ENCODE measurements at places on chromosomes 7 and 10.
A peak's percentile ranks its signal among the peaks of the same experiment; 100 is the strongest.

- DNase-seq: no peak
These were observed 7.7 kb downstream of the DIP2C start for GRCh38 chr10:681670-682318.

DNA sequence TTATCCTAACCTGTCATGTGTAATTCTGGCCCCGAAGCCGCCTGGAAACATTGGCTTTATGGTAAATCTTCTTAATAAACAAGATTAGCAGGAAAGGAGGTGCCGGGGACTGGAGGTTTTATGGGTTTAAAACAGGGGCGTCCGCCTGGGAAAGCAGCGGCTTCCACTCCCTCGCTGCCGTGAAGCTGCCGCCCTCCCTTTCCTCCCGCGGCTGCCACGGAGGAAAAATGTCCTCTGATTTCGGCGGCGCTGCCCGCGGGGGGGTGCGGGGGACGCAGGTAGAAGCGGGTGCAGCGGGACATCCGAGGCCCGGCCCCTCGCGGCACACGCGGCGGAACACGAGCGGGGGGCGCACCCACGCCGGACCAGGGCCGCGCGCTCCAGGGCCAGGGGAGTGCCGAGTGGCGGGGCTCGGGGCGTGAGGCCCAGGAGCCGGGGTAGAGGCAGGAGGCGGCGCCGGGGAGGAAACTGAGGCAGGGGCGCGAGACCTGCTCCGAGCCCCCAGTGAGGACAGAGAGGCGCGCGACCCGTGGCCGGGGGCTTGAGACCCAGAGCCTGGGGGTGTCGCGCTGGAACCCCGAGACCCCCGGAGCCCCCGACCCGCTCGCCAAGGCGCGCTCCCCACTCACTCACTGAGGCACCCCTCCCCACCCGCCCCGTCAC, 993 bp downstream of the PTPRN2 start:
- DNase-seq: no peak

- DNase-seq: no peak
These were observed 106.2 kb downstream of the SNX10 start for GRCh38 chr7:26397796-26398426.

DNA sequence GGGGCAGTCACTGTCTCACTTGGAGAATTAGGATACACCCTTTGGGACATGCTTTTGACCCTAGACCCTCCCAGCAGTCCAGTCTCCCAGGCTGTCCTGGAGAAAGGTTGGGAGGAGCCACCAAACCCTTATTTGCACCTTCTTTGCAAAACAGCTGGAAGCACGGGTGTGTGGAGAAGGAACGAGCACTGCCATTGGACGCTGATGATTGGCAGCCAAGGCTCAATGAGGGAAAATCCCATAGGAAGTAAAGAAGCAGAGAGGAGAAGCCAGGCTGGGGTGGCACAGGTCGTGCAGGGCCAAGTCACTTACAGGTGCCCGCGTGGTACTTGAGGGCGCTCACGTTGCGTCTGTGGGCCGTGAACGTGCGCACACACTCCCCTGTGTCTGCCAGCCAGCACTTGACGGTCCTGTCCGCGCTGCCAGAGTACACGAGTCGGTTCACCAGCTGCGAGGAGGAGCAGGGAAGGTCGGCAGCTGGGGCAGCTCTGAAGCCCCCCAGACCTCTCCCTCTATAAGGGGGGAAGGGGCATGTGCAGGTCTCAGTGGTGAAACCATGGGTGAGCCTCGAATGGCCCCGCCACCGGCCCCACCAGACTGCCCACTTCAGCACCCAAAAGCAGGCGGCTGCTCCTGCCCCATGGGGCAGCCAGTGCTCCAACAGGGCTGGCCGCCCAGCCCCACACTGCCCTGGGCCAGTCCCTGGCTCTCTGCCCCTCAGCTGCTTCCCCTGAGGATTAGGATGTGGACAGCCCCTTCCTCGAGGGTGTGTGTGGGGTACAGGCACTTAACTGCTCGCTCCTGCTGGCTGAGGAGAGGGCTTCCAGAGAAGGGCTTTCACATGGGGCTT, 24.8 kb downstream of the WDR86 start:
- no peak for DNase-seq

DNA sequence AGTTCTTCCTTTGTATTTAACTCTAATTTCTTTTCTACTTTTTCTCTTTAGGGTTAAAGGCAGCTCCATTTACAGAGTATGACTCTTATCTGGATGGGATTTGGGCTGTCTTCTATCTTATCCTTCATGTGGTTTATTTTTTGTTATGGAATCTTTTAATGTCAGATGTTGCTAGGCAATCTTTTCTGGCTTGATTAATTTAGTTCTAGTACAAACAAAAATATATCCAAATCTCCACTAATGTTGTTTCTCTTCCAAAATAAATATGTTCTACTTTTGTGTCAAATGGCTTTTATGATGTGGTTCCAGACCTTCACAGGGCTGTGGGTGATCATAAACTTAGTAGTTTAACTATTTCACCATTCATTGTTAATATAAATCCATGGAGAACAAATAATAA, 246.9 kb downstream of the AHR start:
- DNase-seq: no peak

GRCh38 chr10:80412486-80412885, 4.1 kb downstream of the PRXL2A start:
- no peak for DNase-seq

GRCh38 chr10:55144001-55144400, 343.0 kb upstream of the PCDH15 start:
- DNase-seq: no peak

DNA sequence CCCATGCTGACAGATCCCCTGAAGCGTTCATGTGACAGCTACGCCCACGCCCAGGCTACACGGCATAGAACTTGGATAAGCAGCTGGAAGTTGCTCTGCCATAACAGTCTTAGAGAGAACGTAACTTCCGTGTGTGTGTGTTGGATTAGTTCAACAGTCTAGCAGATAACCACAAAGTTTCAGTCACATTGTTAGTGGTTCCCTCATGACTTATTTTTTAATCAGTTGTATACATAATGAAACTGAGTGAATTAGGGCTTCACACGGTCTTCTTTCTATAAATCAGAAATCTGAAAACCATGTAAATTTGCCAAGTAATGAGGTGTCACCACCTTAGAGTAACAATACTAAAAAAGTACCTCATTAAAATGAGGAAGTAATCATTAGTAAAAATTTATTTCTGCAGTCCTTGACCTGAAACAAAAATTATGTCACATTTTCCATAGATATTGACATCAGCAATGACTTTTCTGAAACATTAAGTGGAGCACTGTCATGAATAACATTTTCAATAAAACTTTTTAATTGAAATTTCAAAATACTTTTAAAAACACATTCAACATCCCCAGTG, 21.7 kb upstream of the MACC1 start:
- DNase-seq: peak; percentile 11

- DNase-seq: no peak
These were observed 143.4 kb downstream of the DOCK1 start for GRCh38 chr10:127048630-127049029.

- DNase-seq: no peak
These were observed 7.1 kb downstream of the ZSCAN25 start for GRCh38 chr7:99623702-99624447.

DNA sequence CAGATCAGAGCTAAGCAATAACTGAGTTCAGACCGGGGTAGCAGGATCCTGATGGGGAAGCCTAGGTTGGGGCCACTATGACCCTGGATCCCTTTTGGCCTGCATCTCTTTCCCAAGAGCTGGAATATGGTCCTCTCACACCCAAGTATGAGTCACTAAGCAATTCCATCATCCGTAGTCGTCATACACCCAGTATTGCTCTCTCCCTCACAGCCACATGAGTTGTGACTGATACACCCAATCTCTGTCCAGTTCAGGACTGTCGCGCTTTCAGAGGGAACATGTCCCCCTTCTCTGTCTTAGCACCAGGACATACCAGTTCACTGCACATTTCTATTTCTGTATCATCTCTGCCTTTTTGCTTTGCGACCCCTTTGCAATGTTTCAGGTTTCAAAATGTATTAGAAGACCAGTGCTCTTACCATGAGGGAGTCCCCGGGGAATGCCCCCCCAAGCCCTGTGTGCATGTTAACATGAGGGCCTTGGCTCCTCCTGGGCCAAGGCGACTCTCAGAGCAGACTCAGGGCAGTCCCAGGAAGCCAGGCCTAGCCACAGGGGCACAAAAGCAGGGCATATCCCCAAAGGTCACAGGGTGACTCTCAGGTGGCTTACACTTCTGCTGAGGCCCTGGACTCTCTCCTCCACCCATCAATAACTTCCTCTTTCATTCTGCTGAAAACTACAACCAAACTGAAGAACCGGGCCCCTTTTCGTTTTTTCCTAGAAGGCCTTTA, 75.3 kb upstream of the SAMD8 start:
- no peak for DNase-seq

GRCh38 chr10:80436446-80437098, 17.5 kb upstream of the TSPAN14 start:
- no peak for DNase-seq

DNA sequence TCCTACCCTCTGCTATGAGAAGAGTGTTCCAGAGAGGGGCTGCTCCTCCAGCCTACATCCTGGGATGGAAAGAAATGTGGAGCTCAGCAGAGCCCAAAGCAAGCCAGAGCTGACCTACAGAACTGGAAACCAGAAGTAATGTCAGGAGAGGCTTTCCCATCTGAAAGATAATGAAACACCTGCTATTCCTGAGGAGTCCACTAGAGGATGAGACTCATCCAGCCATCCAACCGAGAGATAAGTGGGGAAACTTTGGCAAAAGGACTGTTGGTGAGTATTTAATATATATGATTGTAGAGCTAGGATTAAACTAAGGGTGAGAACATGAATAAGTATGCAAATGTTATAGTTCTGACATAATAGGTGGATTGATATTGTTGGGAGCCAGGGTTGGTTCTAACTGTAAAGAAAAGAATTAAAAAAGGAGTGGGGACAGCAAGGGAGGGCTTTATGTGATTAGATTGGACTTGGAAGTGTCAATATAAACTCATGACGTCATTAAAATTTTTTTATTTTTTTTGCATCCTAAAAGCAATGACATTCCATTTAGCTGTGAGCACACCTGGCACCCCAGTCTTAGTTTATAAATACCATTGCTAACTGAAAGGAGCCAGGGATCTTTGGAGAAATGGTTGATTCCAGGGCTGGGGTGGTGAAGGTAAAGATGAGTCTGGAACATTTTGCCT, 312.8 kb upstream of the NFE2L3 start:
- DNase-seq: no peak

DNA sequence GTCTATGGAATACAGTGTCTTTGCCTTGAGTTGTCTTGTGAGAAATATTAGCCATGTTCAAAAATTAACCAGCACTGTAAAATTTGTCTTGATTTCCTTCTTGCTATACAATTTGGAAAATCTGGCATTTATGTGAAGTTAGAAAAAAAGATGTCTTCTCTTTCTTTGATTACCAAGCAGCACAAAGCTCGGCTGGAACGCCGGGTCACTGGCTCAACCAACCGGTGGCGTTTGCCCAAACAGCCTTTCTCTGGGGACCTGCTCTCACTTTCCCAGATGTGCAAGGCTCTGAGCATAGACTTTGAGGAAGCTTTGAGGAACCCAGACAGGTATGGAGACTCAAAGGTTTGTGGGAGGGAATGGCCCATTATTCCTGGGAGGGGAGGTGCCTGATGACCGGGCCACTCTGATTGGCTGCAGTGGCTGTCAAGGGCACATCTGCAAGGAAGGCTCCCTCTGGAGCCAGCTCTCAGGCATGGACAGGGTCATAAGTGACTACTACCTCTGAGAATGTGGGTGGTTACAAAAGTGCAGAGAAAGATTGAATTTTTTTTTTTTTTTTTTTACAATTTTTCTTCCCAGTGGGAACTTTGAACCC, 5.6 kb downstream of the BTBD16 start:
- DNase-seq: no peak

- no peak for DNase-seq
These were observed 32.5 kb downstream of the ZNF277 start for GRCh38 chr7:112238852-112239610.

- DNase-seq: peak; percentile 88
These were observed 219.3 kb upstream of the MKLN1 start for GRCh38 chr7:131108212-131108940.

DNA sequence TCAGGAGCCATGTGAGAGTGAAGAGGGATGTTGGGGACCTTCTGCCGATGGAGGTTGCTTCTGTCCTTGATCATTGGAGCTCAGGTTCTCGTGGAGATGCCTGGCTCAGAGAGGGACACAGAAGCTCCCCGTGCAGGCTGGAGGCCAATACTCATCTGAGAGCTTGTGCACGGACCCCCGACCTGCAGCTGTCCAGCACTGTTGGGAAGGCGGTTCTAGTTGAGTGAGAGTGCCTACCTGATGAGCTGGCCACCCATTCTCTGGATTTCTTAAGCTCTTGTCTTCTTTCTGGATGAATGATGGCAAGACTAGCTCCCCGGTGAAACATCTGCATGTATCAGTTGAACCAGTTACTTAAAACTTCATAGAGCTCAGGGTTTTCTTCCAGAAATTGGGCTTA, 247.6 kb upstream of the MKI67 start:
- no peak for DNase-seq

DNA sequence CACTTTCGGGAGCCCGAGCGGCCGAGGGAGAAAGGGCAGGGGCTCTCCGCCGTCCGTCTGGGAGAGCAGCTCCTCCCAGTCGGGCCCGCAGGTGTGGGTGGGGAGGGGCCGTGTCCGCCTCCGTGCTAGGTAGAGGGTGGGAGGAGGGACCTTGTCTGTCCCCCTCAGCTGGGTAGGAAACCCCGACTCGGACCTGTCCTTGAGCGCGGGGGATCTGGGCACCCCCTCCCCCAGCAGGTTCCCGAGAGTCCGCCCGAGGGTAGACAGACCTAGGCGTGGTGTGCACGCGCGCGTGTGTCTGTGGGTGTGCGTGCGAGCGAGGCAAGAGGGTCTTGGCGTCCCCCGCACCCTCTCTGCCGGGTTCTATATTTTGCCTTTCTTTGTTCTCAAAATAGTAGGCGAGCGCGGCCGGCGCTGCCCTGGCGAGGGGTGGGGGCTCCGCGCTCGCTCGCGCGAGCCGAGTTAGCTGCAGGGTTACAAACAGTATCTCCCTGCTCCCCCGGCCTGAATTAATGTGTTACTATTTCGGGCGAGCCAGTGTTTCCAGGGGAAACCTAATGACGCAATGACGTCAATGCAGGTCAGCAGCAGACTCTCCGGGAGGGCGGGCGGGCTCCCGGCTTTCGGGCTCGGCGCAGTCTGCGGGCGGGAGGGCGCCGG, 73.9 kb upstream of the LEP start:
- DNase-seq: no peak

GRCh38 chr10:62081341-62082270, 180.1 kb downstream of the ARID5B start:
- DNase-seq: no peak

DNA sequence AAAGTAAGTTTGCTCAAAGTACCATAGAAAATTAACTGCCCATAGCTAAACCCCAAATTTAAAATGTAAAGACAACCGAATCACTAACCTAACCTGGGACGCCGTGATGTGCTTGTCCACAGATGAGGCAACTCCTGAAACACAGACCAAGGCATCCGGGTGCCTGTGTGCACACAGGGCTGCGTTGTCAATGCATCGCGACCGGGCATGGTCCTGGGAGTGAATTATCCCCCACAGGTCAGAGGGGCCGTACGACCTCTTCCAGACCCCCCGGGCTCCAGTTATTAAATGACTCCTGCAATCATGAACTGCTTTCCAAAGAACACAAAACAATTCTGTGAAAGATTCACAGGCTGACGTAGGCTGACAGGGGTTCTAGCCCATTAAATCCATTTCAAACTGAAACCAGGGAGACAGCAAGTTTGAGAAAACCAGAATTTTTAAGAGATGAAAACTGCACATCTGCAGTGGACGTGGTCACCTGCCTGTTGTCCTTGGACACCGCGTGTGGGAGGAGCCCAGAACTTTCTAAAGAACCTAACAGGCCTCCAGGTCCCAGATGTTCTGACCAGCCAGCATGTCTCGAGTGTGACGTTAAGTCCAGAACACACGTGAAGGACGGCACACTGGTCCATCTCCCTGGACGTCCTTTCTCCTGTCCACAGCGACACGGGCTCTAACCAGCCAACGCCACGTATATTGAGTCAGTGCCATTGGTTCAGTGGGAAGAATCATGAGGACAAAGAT, 297.8 kb downstream of the DNAJB6 start:
- DNase-seq: no peak

Measured in CD4-positive, alpha-beta T cell treated with Interleukin-4 for 4 hours (primary cell).